ENCODE measurements at places on chromosomes 1 and 21.

DNA sequence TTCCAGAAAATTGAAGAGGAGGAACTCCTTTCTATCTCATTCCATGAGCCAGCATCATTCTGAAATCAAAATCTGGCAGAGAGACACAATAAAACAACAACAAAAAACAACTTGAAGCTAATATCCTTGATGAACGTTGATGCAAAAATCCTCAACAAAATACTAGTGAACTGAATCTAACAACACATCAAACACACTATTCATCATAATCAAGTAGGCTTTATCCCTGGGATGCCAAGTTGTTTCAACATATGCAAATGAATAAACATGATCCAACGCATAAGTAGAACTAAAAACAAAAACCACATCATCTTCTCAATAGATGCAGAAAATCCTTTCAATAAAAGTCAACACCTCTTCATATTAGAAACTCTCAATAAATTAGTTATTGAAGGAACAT, 335.3 kb upstream of the BRINP3 start:
- DNase-seq, result no peak

- DNase-seq, result no peak
Measured at GRCh38 chr1:235022981-235023710, 105.5 kb downstream of the TOMM20 start.

GRCh38 chr1:117838911-117839310, 90.5 kb downstream of the GDAP2 start:
- DNase-seq, result no peak

DNA sequence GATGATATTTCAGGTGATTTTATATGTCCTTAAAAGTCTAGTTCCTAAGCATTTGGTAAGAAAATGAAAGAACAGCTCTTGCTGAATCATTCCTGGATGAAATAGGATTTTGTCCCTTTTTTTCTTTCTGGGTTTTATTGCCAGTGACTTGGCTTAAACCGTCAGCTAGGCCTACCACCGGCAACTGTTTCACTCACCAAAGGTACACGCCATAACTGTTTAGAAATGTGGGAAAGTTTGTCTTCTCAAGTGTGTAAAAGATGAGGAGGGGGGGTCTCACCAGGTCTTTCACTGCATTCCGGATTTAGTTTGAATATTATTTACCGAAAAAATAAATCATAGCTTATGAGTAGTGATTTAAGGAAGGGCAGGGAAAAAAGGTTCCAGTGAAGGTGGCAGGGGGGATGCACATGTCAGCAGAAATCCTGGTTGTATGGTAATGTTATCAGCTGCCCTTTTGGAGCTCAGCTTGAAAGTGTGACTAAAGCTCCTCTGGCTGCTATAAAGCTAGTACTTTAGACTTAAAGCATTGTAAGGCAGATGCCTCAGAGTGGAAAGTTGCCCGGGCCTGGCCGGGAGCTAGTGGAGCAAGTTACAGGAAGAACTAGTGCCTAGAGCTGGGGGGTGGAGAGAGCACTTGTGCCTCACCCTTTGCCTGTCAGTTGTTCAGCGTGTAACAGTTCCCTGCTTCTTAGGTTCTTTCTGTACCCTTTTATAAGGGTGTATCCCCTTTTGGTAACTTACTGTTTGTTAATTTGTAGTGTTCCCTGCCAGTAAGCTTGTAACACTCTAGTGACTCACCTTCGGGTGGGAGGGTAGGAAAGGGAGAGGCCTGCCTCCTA, 3.1 kb downstream of the ATP1A1 start:
- no peak for DNase-seq
